Stimulated activated CD4-positive, alpha-beta T cell treated with anti-CD3 and anti-CD28 coated beads, TNF-alpha, amount 100 ng/mL, for 4 hours (primary cell): ENCODE measurements at places on chromosomes 16 and 17.

GRCh38 chr16:68760671-68761275 lies 23.7 kb downstream of the CDH1 start:
- no peak for DNase-seq

GRCh38 chr16:56777482-56777881 lies 47.6 kb downstream of the NUP93 start:
- DNase-seq = no peak

GRCh38 chr17:56908001-56908542 lies 5.8 kb downstream of the TRIM25 start:
- DNase-seq = no peak

- DNase-seq = no peak
Measured at GRCh38 chr16:7755347-7755882, 422.8 kb downstream of the RBFOX1 start.

GRCh38 chr17:40956401-40957254 lies 10.1 kb downstream of the KRT39 start:
- DNase-seq = no peak

GRCh38 chr16:67457611-67458010 lies 23.3 kb downstream of the ATP6V0D1 start:
- no peak for DNase-seq

- DNase-seq = no peak
Measured at GRCh38 chr16:90048347-90048722, 28.8 kb downstream of the PRDM7 start.

DNA sequence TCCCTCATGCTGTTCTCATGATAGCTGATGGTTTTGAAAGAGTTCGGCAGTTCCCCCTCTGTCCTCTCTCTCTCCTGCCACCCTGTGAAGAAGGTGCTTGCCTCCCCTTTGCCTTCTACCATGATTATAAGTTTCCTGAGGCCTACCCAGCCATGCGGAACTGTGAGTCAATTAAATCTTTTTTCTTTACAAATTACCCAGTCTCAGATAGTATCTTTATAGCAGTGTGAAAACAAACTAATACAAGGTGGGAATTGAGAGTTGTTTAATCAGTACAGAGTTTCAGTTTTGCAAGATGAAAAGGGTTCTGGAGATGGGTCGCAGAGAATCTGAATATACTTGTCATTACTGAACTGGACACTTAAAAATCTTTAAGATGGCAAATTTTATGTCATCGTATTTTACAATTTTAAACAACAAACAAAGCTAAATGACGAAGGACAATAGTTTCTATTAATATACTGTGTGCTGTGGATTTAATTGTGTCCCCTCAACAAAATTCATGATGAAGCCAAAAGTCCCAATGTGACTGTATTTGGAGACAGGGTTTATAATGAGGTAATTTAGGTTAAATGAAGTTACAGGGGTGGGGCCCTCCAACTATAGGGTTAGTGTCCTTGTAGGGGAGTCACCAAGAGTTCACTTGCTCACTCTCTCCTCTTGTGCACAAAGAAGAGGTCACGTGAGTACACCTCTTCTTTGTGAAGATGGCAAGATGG lies 4.4 kb downstream of the MT3 start:
- no peak for DNase-seq

DNA sequence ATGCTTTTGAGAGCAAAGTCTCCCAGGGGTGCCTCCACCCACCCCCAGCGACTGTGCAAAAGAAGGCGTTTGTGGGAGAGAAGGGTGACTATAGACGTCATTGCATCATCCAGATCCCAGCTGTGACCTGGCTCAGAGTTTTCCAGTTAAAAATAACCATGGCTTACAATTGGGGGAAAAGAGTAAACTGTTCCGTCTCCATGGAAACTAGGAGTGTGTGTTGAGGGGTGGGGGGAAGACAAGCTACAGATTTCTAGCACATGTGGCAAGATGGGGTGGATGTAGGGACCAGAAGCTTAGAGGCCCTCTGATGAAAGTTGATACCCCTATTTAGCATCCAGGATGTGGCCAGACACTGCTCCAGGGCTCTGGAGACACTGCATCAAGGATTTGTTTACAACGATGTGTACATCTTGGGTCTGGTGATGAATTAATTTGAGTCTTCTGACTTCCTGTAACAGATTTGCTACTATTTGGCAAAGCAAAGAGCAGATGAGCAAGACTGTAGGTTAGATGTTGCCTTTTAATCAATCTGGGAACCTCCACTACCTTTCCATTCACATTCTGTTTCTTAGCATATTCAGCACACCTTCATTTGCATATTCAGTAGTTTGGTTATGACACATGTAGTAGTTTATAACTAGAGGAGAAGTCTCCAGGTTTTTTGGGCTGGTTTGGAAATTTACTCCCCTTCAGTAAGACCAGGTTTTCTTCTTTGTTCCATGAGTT lies 6.2 kb upstream of the DUSP14 start:
- no peak for DNase-seq

DNA sequence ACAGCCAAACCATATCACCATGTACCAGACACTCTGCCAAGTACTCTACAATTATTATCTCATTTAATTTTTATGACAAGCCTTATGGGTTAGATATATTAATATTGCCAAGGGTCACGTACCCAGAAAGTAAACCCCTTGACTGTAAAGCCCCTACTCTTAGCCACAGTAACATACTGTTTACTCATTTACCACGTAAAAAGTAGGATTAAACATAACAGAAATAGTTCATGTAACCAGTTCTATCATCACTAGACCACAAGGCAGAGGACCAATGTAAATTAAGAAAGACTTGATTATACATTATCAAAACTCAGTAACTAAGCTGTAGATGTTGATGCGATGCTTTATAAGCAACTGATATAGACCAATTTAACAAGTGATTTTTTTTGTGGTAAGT lies 101.5 kb upstream of the CNTNAP4 start:
- DNase-seq = no peak

GRCh38 chr17:64152428-64153125 lies 22.6 kb upstream of the ERN1 start:
- no peak for DNase-seq

- no peak for DNase-seq
Measured at GRCh38 chr17:15236281-15237105, 28.6 kb downstream of the PMP22 start.
